D721Med (cell line): ENCODE measurements at places on chromosomes 5 and 9.

- DNase-seq: no peak
Observed at GRCh38 chr5:96080557-96080956, 118.9 kb upstream of the ELL2 start.

- DNase-seq: no peak
Observed at GRCh38 chr9:31715250-31715649, 669.2 kb upstream of the ACO1 start.

DNA sequence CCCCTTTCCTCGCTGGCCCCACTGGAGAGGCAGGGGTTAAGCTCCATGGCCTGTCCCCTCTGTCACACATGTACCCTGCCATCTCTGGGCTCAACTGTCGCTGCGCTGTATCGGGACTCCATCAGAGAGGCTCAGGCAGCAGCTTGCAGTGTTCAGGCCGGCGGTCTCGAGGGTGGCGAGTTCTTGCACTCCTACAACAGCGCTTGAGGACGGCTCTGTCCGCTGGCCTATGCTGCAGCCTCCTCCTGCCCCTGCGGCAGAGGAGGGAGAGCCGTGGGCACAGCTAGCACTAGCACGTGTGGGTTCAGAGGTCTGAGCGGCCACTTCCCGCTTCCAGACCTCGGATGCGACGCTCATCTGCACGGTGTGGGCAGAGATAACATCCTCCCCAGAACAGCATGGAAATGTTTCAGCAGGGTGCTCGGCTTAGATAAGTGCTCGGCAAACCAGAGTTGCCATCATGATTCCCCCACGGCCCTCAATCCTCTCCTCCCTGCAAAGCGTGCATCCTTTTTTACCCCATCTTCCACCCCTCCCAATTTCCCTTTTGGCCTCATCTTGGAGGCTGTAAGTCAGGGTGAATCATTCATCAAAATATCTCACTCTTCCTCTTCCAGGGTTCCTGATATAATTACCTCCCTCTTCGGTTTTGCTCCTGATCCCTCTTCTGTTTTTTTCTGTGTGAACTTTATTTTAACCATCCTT is 41.9 kb upstream of the FUBP3 start:
- DNase-seq: no peak

DNA sequence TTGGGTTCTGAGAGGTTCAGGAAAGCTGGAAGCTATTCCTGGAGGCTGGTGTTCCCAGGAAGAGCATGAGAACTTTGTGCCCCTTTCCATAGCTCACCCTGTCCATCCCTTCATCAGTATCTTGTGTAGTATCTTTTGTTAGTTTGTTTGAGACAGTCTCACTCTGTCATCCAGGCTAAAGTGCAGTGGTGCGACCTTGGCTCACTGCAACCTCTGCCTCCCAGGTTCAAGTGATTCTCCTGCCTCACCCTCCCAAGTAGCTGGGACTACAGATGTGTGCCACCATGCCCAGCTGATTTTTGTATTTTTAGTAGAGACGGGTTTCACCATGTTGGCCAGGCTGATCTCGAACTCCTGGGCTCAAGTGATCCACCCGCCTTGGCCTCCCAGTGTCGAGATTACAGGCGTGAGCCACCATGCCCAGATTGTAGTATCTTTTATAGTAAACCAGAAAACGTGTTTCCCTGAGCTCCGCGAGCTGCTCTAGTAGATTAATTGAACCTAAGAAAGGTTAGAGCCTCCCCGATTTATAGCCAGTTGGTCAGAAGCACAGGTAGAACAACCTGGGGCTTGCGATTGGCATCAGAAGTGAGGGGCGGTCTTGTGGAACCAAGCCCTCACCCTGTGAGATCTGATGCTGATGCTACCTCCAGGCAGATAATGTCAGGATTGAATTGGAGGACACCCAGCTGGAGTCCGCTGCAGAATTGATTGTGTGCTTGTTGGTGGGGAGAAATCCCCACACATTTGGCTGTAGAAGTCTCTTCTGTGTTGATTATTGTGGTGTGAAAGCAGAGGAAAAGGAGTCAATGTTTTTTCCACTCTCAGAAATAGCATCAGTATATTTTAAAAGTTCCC is 32.3 kb downstream of the ATP6V0E1 start:
- no peak for DNase-seq

- DNase-seq: no peak
Observed at GRCh38 chr5:57176350-57176857, 2.5 kb downstream of the GPBP1 start.

DNA sequence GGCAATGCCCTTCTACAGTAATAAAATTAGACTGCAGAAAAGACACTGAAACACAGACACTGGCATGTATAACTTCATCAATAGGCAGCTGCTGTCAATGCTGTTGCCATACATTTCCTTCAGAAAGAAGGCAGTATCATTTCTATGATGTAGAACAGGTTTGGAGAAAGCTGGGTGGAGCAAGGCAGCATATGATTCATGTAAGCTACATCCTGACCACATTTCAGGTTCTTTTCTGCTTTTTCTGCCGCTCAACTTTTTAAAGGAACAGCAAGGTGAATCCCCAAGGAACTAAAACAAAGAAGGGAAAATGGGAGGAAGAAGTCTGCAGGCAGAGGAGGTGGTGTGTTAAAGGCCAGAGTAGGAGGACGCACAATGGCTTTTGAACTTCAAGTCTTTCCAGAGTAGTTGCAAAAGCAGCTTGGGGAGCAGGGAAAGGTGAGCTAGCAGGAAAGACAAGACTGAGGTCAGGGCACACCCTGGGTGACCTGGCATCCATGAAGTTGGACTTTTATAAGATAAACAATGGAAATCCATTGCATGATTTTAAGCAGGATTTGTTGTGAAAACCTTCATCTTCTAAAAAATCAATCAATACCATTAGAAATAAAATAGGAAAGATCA is 142.1 kb downstream of the MED10 start:
- no peak for DNase-seq

DNA sequence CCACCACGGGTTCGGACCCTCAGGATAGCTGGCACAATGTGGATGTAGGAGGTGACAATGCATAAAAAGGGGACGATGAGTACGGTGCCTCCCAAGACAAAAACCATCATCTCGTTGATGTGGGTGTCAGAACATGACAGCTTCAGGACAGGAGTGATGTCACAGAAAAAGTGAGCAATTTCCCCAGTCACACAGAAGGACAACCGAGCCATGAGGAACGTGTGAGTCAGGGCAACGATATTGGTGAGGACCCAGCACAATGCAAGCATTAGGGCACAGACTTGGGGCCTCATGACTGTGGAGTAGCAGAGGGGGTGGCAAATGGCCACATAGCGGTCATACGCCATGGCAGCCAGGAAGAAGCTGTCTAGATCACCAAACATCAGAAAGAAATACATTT is 491 bp downstream of the OR1N1 start:
- DNase-seq: no peak

DNA sequence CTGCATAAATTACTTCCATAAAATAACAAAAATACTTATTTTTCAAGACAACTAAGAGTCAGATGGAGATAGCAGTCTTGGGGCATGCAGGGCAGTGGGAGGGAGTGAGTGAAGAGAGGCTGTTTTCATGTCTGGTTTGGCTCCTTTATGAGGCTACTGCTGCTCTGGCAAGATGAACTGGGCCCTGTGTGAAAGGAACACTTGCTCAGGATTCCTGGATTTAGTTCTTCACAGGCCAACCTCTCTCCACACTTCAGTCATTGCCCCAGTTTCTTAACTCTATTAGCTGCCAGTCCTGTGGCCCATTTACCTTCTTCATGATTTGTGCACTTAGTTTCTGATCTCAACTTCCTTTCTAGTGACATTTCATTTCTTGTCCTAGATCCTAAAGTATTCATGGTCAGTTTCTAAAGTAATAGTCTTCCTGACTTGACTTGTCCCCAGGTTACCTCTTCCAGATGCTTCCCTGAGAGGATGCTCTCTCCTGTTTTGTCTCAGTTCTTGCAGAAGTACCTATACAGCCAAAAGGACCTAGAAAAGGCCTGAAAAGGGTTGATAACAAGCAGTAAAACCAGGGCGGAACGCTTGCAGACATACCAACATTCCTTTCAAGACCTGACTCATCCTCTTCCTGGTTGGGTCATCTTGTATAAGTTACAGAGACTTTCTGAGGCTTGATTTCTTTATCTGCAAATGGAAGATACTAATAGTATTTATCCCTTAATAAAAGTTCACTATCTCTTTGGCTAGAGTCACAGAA is 77.0 kb upstream of the ZFAND5 start:
- DNase-seq: no peak

GRCh38 chr5:73812962-73813588 is 187.1 kb downstream of the ARHGEF28 start:
- DNase-seq: no peak

- DNase-seq: no peak
Observed at GRCh38 chr5:132388244-132389050, 18.9 kb downstream of the SLC22A5 start.

DNA sequence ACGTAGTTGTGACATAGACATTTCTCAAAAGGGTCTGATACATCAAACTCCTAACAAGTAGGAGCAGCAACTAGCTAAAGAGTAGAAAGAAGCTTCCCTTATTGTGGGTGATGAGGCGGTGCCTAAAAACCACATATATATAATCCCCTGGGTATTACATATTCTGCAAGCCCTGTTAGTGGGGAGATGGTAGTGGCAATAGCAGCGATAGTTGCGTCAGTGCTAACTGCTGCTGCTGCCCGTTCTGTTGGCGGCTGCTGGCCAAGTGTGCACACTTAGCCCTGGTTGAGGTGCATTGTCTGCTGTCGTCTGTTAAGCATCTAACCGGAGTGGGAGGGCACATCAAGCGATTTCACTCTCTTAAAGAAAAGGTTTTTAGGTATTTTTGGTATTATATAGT is 35.8 kb downstream of the VLDLR start:
- DNase-seq: no peak

GRCh38 chr5:122195802-122196394 is 66.6 kb downstream of the ZNF474 start:
- DNase-seq: no peak

GRCh38 chr9:73611032-73611431 is 459.4 kb downstream of the ANXA1 start:
- DNase-seq: no peak

DNA sequence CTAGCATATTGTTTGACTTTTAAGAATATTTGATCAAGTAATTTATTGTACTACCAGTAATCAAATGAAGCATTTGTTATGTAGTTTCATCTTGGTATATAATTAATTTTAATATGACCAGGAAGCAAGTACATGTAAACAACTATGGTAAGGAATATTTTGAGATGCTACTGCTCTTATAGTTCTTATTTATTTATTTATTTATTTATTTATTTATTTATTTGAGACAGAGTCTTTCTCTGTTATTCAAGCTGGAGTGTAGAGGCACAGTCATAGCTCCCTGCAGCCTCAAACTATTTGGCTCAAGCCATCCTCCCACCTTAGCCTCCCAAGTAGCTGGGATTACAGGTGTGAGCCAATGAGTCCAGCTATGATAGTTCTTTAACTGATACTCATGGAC is 8.1 kb downstream of the PPIP5K2 start:
- no peak for DNase-seq

DNA sequence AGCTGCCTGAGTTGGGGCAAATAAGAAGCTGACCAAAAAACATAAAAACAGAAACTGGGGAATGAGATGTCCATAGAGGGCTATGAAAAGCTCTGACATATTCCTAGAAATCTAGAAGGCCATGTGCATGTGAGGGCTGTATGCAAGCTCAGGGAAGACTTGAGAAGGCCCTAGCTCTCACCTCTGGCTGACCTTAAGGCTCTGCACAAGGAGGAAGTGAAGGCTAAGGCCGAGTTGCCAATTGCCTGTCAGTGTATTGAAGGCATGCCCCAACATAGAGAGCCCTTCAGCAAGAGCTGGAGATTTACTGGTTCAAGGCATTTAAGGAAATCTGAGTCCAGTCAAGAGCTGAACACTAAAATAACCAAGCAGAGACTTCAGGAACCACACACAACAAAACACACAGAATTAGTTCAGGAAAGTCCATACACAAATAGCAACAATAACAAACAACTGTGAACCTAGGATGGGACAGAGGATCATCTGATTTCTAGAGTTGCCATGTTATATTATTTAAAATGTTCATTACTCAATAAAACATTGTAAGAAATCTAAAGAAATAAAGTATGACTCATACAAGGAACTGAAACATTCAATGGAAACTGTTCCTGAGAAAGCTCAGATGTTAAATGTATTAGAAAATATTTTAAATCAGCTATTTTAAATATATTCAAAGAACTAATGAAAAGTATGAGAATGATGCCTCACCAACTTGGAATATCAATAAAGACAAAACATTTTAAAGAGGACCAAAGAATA is 161.8 kb downstream of the AUH start:
- no peak for DNase-seq

DNA sequence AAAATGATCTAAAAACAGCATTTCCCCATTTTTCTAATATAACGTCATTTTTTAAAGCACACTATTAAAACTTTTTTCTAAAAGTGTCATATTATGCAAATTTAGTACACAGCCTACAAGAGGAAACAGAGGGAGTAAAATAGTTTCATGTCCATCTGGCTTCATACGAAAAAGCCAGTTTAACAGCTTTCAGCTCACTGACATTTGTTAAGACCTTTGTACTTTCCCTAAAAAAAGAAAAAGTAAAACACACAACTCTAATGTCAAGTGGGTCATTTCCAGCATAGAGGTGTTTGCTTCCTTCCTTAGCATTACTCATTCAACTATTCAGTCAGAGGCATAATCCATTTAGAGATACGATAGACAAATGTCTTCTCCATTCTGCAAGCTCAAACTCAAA is 49.4 kb downstream of the ABHD17B start:
- no peak for DNase-seq

- DNase-seq: no peak
Observed at GRCh38 chr9:6715755-6716643, 41.8 kb upstream of the KDM4C start.
